ENCODE measurements at places on chromosomes 6 and 20.

- DNase-seq = no peak
Measured at GRCh38 chr20:60904730-60905129, 347.3 kb upstream of the CDH4 start.

DNA sequence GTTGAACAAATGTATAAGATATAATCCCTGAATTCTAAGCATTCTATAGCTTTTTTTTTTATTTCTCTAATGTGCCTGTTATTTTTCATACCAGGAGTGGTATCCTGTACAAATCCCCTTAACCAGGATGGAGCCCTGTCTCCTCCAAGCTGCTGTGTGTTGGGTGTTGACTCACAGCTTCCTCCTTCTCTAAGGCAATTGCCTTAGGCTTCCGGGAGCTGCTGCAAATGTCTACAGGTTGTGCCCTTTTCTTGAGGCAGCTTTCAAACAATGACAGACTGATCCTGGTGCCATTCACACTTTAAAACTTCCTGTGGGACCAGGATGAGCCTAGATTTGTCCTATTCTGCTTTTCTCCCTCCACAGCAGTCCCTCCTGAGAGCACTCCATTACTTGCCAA lies 173.2 kb downstream of the BTBD3 start:
- DNase-seq = no peak

DNA sequence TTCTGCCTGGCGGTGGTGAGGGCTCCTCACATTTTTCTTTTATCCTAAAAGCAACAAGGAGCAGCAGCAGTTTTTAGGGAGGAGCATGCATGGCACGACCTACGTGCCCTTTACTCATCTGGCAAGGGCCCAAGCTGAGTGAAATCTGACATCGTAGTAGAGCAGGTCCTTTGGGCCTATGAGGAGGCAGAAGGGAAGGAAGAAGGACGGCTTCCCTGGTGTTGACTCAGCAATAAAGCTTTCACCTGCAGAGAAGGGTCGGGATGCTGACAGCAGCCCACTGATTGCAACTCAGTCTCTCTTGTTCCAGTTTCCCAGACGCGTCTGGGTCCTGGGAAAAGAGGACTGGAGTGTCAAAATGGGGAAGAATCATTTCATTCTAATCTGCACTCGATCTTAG lies 409.1 kb upstream of the AGPAT4 start:
- DNase-seq = no peak

- DNase-seq = no peak
Measured at GRCh38 chr6:43339168-43339567, 30.3 kb downstream of the ZNF318 start.

DNA sequence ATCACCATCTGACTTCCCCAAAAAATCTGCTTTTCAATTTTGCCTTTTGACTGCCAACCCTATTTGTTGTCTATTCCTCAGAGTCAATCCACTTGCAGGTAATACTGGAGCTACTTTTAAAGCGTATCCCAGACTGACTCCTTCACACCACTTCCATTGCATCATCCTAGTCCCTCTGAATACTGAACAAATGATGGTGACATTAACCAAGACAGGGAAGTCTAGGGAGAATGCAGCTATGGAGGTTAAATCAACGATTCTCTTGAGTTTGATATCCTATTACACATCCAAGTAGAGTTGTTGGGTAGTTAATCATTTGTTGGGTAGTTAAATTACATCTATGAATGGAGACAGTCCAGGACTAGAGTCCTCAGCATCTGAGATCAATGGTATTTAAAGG lies 2.0 kb downstream of the OGFRL1 start:
- no peak for DNase-seq

DNA sequence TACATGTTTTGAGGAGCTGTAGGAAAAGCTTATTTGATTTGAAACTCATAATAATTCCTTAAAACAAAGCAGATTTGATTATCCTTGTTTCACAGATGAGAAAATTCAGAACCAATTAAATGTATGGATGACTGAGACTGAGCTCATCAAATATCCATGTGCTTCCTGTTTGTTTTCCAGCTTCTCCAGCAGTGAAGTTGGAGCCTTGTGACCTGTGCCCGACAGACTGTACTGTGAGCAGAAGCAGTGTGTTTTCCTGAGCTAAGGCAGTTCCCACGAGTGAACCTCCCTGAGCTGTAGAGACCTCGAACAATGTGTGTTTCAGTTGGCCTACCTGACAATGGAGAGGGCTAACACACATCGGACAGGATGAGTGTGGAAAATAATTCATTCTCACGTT lies 599.5 kb upstream of the NRSN1 start:
- DNase-seq = no peak
